Activated CD8-positive, alpha-beta memory T cell treated with anti-CD3 and anti-CD28 coated beads for 1 hour (primary cell): ENCODE measurements at places on chromosomes 4 and X.

GRCh38 chr4:27081675-27082586 lies 221.3 kb downstream of the STIM2 start:
- no peak for DNase-seq

- no peak for DNase-seq
Measured at GRCh38 chrX:107716118-107716684, 59.4 kb downstream of the TSC22D3 start.

DNA sequence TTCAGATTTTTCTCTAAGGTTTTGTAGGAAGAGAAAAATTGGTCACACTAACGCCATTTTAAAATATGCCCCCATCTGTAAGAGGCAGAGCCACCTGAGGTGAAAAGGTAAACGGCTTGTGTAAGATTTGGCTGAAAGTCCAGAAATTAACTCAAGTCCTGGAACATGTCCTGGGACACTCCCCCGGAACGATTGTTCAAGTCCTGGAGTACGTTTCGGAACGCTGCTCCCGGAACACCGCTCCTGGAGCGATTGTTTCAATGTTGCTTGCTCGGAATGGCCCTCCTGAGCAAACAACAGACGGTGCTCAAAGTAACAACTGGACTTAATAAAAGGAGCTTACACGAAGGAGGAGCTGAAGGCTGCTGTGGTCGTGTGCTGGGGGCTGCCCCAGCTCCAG lies 796.5 kb upstream of the SLIT2 start:
- DNase-seq: no peak

GRCh38 chrX:33379839-33380238 lies 168.5 kb upstream of the DMD start:
- no peak for DNase-seq

- no peak for DNase-seq
Measured at GRCh38 chr4:19416146-19416545, 835.6 kb upstream of the SLIT2 start.

- no peak for DNase-seq
Measured at GRCh38 chr4:173332963-173333657, 1.0 kb downstream of the HMGB2 start.

DNA sequence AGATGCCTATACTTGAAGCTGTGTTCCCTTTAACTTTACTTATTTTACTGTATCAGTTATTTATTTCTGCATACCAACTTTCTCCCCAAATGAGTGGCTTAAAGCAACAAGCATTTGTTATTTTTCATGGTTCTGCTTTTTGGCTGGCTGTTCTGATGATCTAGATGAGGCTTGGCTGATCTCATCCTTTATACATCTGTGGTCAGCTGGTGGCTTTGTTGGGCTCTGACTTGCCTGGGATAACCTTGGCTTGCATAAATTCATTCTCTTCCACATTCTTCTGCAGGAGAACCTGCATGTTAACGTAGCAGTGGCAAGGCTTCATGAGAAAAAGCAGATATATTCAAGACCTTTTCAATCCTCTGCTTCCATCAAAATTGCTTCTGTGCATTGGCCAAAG lies 1317.6 kb downstream of the ADGRL3 start:
- no peak for DNase-seq

GRCh38 chr4:86452924-86453531 lies 93.2 kb upstream of the MAPK10 start:
- DNase-seq: no peak

DNA sequence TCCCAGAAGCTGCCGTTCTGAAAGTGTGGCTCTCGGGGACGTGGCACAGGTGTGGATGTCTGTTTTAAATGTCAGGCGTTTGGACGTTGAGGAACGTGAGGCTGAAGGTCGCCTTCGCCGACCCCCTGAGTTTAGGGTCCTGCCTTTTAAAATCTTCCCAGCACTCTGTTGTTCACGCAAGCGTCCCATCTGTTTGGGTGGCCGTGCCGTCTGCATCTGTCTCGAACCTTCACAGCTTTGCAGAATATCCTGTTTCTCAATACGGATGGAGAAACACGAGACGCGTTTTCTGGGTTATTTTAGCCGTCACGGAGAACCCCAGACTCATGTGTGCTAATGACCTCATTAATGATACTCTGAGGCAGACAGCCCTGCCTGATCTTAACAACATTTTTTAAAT lies 31.5 kb downstream of the SHOX start:
- no peak for DNase-seq

DNA sequence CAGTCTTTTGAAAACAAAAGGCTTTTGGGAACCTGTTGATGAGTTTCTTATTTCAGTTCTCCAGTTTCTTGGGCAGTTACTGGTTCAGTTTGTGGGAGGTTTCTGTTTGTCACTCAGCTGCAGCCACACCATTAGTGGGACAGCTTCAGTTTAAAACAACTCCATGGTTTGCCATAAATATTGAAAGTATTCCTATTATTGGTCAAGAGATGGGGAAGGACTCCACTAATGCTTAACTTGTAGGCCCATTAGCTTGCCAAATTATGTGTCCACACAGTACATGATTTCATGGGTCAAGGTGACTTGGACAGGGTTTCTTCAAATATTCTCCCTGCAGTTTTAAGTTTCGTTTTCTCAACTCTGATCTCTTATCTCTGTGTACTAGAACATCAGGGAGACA lies 15.5 kb upstream of the ASIC5 start:
- DNase-seq: no peak

- no peak for DNase-seq
Measured at GRCh38 chrX:136209016-136209738, 42.0 kb downstream of the MAP7D3 start.

DNA sequence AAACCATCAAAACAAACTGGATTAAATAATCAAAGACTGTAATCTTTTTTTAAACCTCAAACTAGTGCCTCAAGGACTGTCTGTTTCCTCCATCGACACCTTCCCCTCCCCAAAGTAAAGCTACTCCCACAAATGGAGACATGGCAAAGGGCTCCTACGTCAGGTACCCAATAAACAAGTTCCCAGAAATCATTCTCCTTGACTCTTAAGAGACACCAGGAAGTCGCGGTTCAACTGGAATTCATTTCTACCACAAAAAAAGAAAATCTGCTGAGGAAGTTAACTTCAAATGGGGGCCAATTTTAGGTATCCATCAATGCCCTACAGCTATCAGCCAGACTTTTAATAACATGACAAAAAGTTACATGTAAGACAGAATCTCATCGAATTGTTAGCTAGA lies 2.5 kb downstream of the RPS4X start:
- no peak for DNase-seq

- DNase-seq: no peak
Measured at GRCh38 chr4:74063859-74064258, 25.4 kb upstream of the CXCL3 start.

DNA sequence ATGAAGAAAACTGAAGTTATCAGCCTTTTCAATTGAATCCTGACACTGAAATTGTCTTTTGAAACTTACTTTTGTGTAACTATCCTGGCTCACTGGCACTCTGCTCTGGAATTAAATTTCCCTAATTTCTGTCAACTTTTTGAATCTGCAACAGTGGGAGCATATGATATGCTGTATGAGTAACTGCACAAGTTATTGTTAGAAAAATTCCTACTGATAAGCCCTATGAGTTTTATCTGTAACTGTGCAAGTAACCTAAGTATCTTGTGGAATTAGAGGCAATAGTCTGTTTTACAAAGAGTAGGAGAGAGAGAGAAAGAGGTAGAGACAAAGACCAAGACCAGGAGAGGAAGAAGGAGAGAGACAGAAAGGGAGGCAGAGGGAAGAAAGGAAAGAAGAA lies 9.2 kb upstream of the HPGD start:
- DNase-seq: no peak

DNA sequence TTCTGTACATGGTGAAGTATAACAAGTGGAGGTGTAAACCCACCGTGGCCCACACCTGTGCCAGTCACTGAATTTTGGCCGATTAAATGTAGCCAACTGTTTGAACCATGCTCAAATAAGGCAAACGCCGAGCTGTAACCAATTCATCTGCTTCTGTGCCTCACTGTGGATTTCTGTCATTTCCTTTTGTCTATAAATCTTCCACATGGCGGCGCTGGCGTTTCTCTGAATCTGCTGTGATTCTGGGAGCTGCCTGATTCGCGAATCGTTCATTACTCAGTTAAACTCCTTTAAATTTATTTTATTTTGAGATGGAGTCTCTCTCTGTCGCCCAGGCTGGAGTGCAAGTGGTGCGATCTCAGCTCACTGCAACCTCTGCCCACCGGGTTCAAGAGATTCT lies 19.2 kb downstream of the SUPT20HL2 start:
- DNase-seq: no peak

GRCh38 chr4:7647186-7647585 lies 212.5 kb upstream of the PSAPL1 start:
- DNase-seq: no peak

DNA sequence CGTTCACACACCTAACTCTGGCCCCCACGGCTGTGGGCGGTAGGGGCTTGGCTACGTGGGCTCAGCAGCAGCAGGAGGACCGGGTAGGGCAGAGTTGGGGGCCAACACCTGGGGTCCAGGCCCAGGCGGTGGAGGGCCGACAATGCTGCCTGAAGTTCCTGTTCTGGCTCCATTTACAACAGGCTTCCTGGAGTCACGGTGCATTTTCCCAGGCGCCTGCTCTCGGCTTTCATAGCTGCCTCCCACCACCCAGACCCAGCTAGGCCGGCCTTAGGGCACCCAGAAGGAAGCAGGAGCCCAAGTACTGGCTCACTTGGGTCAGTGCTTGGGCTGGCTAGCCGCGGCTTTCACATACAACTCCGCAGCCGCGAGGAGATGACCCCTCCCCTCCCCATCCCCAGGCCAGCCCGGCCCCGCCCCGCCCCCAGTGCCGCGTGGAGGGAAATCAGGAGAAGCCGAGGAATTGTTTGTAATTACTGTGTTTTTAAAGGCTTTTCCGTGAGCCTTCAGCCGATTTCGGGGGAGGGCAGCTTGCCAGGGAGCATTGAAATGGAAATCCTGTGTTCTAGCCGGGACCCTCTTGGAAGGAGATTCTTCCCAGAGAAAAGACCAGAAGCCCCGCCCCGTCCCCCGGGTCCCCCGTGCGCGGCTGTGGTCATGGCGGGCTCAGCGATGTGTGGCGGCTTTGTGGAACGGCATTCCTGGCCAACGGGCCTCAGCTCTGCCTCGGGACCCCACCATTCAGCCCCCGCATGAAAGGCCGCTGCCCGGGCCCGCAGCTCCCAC lies 28.5 kb downstream of the PJA1 start:
- no peak for DNase-seq

DNA sequence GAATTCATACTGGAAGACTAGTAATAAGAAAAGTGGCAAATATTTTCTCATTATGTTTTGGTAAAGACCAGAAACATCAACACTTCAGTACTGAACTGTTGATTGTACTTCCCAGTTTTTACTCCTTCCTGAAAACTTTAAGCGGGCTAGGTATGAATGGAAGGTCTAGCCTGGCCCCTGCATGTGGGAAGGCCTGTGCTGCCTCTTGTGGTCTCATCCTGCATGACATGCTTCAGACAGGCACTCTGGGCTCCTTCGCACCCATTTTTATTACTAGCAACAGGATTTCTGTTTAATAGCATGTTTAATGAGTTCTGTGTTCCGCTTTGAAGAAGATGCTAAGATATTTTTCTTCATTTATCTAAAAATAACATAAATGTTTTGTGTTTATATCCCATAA lies 279.1 kb downstream of the ANK2 start:
- DNase-seq: no peak

DNA sequence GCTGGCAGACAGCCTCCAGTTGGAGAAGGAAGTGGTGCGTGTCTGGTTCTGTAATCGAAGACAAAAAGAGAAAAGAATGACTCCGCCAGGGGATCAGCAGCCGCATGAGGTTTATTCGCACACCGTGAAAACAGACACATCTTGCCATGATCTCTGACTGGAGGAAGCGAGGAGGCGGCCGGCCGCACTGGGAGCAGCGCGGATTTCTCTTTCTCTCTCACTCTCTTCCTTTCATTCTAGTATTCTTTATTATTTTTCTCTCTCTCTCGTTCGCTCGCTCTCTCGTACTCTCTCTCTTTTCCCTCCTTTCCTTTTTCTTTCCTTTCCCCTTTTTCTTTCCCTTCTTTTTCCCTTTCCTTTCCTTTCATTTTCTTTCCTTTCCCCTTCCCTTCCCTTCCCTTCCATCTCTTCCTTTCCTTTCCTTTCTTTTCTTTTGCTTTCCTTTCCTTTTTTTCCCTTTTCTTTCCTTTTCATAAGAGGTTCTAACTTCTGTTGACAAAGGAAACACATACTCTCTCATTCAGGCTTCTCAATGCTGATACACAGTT lies 1.2 kb downstream of the POU3F4 start:
- DNase-seq: no peak

DNA sequence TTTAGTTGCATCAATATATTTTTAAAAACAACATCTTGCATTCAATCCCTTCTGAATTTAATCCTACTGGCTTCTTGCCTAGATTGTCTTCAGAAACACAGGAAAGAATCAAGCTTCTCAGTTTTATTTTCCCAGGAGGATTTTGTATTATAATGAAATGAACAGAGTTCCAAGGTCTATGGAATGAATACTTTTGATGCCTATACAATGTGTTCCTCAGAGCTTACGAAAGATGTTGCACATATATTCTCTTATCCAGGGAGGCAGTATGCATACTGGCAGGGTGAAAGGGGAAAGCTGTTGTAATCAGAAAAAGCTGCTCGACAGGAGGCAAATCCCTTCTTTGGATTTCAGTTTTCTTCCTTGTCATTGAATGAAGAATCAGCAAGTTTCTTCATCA lies 8.8 kb downstream of the TMPRSS11D start:
- DNase-seq: no peak

DNA sequence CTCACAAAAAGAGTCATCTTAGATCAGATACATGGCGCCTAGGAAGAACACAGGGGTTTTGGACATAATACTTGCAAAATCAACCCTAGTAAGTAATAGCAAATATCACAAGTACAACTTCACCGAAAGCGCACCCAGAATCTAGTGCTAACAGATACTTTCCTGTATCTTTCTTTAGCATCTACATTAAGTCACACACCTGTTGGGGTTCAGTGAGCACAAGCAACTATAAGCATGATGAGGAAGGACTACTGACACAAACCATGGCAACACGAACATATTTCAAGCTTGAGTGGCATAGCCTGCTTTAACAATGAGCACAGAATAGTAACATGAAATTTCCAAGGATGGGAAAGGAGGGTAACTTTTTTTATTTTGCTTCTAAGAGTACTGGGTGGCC lies 116.1 kb downstream of the GPC3 start:
- DNase-seq: no peak

DNA sequence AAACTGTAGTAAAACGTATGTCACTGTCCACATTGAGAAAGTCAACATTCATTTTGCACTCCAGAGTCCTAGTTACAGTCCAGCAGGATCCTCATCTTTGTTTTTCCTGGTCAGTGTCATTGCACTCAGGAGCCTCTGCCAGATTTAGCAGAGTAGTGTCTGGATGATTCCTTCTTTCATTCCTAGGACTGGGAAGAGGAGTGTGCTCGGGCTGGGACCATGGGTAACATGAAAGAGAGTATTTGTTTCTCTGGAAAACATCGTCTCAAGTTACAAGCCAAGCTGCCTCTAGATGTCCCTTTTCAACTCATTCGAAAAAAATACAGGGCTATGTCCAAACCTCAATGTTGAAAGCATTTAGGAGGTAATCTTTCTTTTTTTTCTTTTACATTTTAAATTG lies 69.9 kb upstream of the TNIP3 start:
- DNase-seq: no peak
